ENCODE measurements at places on chromosomes 12 and 14.

GRCh38 chr12:114504311-114504710 lies 98.4 kb upstream of the TBX5 start:
- DNase-seq = no peak

DNA sequence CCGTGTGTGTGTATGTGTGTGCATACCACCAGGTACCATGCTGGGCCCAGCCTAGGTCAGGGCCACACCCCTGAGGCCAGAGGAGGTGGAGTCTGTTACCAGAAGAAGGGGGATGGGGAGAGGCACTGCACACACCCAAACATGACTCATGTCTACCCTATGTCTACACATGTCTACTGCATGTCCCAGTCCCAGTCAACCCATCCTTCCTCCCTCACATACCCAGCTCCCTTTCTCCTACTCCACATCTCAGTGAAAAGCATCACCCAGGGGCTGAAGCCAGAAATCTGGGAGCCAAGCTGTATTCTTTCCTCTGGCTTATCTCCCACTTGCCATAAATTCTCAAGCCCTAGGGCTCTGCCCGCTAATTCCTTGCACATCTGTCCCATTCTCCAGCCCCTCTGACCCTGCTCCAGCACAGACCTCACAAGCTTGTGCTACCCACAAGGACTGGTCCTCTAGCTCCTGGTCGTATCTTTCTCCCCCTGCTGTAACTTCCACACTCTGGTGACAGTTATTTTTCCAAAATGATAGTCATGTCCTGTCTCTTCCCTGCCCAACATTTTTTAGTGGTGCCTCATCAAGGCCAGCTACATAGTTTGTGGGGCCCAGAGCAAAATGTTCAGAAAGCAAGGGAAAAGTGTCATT lies 18.0 kb upstream of the APPL2 start:
- no peak for DNase-seq

- DNase-seq = no peak
These were observed 782.5 kb downstream of the TMEM121 start for GRCh38 chr14:106308839-106309389.

GRCh38 chr14:65213316-65213715 lies 111.0 kb upstream of the MAX start:
- no peak for DNase-seq

DNA sequence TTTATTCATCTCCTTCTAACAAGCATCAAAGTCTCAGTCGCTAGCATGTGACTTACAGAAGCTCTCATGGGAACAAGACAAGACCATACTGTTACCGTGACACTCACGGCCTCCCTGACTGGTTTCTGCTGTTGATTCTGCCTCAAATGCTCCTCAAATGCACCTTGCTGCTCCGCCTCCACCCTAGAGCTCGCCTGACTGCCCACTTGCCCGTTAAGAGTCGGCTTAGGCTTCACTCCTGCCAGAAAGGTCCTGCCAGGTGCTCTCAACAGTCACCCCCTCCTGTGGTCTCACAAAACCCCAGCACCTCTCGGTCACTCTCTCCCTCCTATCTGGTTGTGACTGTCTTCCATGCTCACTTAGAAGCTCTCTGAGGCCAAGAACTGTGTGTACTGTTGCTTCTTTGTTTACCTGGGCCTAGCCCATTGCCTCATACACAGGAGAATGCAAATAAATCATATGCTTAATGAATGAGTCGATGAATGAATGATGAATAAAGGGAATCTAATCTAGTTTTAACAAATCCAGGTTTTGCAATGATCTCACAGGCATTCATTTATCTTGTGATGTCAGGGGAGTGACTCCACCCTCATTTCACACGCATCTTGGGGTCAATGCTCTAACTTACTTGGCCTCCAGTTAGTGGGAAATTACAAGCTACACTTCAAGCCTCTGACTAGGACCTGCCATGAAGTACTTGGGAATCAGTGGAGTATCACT lies 41.3 kb downstream of the SSH1 start:
- no peak for DNase-seq

DNA sequence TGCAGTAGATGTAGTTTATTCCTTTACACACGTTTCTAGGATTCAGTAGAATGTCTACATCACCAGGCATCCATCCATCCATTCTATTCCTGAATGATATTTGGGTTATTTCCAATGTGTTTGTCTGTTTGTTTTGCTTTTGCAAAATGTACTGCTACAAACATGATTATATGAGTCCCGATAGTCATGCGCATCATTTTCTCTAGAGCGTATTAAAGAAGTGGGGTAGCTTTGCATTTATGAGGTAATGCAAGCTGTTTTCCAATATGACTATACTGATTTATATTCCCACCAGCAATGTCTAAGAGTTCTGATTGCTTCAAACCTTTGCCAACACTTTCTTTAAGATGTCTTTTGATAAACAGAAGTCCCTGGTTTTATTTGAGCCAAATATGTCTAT lies 253.2 kb downstream of the NOVA1 start:
- no peak for DNase-seq

- DNase-seq = no peak
These were observed 925 bp upstream of the MIPOL1 start for GRCh38 chr14:37196604-37197420.

DNA sequence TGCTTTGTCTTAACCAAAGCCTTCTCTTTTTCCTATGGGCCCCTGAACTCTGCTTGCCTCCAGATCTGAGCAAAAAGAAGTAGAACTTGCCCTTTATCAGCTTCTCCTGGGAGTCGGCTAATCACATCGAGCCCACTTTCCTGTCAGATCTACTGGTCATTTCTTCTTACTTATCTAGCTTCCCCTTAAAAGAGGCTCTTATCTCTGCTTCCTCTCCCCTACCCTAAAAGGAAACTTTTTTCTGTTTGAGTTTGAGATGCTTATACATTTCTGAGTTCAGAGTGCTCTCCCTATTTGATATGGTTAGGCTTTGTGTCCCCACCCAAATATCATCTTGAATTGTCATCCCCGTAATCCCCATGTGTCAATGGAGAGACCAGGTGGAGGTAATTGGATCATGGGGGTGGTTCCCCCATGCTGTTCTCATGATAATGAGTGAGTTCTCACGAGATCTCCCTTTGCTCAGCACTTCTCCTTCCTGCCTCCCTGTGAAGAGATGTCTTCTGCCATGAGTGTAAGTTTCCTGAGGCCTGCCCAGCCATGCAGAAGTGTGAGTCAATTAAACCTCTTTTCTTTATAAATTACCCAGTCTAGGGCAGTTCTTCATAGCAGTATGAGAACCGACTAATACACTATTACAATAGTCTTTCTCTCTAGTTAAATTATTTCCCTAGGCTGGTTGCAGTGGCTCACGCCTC lies 114.7 kb upstream of the AMN1 start:
- DNase-seq = no peak

DNA sequence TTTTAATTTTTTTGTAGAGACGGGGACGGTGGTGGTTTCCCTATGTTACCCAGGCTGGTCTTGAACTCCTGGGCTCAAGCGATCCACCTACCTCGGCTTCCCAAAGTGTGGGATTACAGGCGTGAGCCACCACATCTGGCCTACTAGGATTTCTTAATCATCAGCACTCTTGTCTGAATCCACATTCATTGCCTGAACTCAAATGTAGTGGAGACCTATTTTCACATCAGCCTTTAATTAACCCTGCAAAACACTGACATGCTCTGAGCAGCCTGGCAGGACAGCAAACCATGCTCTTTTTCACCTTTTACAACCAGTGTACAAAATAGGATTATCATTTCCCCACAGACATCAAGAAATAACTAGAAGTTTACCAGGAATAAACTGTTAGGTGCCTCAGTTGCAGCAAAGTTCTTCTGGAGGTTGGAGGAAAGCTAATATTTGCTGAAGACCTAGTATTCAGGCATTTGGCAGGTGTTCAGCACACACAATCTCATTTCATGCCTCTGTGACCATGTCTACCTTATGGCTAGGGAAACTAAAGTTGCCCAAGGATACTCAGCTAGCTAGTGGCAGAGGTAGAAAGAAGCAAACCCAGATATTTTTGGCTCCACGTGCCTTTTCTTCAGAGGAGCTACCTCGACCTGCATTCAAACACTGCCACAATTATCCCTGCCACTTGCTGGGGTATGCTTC lies 37.7 kb downstream of the CFL2 start:
- no peak for DNase-seq

DNA sequence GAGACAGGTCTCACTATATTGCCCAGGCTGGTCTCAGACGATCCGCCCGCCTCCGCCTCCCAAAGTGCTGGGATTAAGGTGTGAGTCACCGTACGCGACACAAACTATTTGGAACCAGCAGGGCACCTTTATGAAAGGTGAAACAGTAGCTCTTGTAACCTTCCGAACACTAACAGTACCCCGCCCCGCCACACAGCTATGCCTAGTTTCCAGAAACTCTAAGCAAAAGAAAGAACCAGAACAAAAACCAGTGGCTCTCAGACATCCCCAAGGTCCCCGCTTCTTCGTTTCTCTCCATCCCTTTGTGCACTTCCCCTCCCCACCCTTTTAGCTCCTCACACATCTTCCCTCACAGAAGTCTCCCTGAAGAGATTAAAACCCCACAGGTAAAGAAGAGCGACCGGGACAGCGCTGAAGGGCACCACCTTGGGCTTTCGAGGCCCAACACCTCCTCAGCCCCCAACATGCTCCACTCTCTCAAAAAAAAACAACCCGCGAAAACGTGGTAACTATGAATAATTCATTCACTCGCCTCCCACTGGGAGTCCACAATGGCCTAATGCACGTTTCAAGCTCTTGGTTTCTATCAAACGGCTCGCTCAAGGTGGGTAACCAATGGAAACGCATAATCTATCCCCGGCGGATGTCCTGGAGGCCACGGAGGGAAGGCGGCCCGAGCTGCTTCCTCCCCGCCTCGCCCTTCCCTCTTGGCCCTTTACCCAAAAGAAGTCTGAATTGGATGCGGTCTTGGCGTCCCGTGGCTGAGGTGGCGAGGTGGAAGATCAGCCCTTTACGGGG lies 877 bp downstream of the BAG5 start:
- DNase-seq = no peak

GRCh38 chr12:26767865-26768264 lies 65.1 kb downstream of the ITPR2 start:
- no peak for DNase-seq

- no peak for DNase-seq
These were observed 88.8 kb upstream of the ATP2B1 start for GRCh38 chr12:89797436-89797835.

- no peak for DNase-seq
These were observed 92.2 kb downstream of the SLC5A8 start for GRCh38 chr12:101117842-101118241.

DNA sequence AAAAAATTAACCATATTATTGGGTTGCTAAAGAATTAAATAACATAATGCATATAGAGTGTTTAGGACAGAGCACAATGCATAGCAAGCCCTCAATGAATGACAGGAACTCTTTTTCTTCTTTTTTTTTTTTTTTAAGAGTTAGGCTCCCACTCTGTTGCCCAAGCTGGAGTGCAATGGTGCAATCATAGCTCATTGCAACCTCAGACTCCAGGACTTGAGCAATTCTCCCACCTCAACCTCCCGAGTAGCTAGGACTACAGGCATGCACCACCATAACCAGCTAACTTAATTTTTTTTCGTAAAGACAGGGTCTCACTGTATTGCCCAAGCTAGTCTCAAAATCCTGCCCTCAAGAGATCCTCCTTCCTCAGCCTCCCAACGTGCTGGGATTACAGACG lies 20.5 kb upstream of the MTERF2 start:
- DNase-seq = no peak

GRCh38 chr12:114767084-114767760 lies 83.2 kb upstream of the TBX3 start:
- DNase-seq = no peak

DNA sequence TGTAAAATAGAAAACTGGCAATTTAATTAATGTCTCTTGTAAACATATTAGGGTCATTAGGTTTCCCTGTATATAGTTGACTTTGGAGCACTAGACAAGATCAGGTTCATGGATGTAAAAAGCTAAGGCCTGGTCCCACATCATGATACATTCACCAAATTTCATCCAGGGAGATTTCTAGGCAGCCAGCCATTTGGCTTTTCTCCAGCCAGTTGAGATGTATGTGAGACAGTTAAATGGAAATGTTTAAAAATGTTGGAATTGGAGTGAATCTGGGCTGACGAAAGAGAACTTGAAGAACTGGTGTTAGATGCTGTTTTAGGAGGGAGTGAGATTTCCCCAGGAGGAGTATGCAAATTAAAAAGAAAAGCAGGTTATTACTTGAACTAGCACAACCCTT lies 41.8 kb upstream of the CLEC14A start:
- no peak for DNase-seq

DNA sequence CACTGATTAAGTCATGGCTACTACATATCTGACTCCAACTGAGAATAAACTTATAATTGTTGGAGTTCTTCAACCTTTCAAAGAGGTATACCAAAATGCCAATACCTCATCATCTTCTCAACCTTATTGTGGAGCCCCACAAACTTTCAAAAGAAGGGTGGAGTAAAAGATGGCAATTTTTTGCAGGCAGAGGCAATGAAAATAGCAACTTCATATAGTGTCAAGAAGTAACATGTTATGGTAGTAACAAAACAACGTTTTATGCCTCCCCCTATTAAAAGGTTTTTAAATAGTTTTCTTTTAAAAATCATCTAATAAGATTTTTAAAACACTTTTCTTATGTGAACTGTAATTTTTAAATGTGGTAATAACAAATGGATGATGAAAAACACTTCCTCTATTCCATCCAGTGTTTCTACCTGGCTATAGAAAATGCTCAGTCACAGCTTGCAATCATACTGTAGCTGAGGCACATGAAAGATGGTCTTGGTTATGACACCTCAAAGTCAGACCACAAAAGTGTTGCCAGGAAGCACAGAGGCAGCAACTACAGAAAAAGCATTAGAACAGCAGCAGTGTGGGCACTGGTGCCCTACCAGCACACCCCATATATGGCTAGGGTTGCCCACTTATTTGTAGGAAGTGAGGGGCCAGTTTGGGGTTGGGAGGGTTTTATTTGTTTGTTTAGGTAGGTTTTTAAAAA lies 7.0 kb downstream of the PPP1R12A start:
- no peak for DNase-seq

DNA sequence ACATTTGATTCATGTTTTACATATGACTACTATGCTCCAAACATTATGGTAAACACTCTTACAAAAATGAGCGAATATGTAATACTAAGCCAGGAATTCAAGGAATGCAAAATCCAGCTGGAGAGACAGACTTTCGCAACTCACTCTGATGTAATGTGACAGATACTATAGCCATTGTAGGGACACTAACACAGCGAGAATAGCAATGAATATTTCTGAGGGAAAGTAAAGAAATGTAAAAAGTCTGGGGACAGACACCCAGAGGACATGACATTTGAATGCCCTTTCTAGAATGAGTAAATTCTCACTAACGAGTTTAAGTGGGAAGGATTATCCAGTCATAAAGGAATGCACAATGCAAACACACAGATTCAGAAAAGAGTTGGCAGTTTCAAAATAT lies 121.9 kb downstream of the PIK3C2G start:
- no peak for DNase-seq

- DNase-seq = no peak
These were observed 696 bp upstream of the GPHN start for GRCh38 chr14:66507181-66507721.

GRCh38 chr12:29889737-29890136 lies 106.0 kb upstream of the TMTC1 start:
- DNase-seq = no peak

DNA sequence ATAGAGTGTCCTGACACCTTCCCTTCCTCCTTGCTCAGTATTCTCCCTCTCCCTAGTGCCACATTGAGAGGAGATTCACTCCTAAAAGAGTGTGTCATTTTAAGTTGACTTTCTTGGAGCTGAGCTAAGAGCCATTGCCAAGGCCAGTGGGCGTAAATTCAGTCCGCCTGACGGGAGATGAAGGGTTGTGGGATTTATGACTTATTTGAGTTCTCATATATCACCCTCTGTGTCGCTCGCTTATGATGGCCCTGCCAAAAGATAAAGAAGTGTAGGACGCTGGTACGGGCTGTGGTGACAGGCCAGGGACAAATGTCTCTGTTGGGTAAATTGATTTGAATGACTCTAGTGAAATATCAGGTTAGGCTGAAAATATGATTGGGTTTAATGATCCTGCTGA lies 867.4 kb downstream of the NRXN3 start:
- DNase-seq = no peak
